ENCODE measurements at places on chromosomes 4 and X.

- DNase-seq: no peak
Observed at GRCh38 chrX:69037786-69038185, 127.5 kb downstream of the PJA1 start.

- DNase-seq: no peak
Observed at GRCh38 chr4:177391953-177392352, 50.3 kb downstream of the AGA start.

- DNase-seq: no peak
Observed at GRCh38 chr4:155367608-155368007, 9.2 kb downstream of the MAP9 start.

- no peak for DNase-seq
Observed at GRCh38 chr4:21830272-21830671, 118.3 kb downstream of the KCNIP4 start.

GRCh38 chrX:38102875-38103274, 96.5 kb downstream of the SYTL5 start:
- no peak for DNase-seq

- DNase-seq: no peak
Observed at GRCh38 chr4:188551156-188551555, 411.9 kb downstream of the TRIML1 start.

GRCh38 chr4:123477711-123478209, 81.2 kb downstream of the SPRY1 start:
- no peak for DNase-seq

DNA sequence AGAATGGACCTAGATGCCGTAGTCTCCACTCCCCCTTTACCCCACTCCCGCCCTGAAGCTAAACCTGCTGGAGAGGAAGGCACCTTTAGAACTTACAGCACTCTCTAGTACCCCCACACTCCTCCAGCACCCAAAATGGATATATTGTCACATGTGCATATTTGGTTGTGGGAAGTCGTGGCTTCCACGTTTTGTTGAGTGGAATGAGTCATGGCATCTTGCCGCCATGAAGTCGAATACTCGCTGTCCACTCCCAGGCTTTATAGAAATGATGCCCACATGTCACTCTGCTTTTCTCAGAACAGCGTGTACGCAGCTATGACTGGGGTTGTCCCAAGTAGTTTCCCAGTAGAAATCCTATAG, 545 bp downstream of the ABCE1 start:
- DNase-seq: no peak

- no peak for DNase-seq
Observed at GRCh38 chr4:102036619-102037376, 246.3 kb downstream of the BANK1 start.

DNA sequence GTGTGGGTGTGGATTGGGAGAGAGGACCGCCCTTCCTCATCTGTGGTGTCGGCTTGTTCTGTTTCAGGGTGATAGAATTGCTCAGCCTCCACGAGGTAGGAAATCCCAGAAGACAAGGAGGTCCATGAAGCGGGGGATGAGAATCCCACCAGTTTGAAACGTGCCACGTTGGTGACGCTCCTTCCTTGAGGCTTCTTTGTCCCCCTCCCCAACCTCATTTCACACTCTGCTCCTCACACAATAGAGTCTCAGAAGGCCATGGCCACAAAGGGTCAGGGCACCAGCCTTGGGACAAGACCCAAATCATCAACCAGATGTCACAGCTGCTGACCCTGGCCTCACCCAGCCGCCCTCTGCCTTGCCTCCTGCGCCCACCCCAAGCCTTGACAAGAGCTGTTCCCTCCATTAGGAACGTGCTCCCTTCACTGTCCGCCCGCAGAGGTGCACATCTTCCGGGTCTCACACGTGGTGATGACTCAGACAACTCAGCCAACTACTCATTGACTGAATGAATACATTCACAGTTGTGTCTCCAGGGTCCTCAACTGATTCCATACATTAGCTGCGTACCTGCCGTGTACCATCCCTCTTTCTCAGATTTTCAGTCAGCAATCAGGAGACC, 18.3 kb downstream of the BLOC1S4 start:
- DNase-seq: no peak

GRCh38 chrX:123847056-123847455, 12.8 kb upstream of the XIAP start:
- DNase-seq: no peak

- no peak for DNase-seq
Observed at GRCh38 chr4:31228068-31228467, 507.9 kb downstream of the PCDH7 start.

GRCh38 chrX:9988762-9989161, 21.6 kb downstream of the CLDN34 start:
- no peak for DNase-seq

DNA sequence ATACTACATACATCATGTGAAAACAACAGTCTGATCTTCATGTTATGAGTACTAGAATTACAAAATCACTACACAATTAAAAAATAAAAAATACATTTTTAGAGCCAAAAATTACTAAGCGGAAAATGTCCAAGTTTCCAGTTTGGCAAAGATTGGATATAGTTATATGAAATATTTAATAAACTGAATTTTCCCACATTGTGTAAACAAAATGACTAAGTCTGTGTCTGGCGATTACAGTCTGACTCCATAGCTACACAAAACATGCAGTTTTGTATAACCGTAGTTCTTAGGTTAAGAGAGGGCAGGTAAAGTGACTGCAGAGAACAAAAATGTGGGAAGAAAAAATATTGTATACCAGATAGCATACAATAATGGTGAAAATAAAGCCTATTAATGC, 59.2 kb upstream of the TMEM47 start:
- DNase-seq: no peak

- no peak for DNase-seq
Observed at GRCh38 chr4:188414441-188414840, 275.2 kb downstream of the TRIML1 start.

DNA sequence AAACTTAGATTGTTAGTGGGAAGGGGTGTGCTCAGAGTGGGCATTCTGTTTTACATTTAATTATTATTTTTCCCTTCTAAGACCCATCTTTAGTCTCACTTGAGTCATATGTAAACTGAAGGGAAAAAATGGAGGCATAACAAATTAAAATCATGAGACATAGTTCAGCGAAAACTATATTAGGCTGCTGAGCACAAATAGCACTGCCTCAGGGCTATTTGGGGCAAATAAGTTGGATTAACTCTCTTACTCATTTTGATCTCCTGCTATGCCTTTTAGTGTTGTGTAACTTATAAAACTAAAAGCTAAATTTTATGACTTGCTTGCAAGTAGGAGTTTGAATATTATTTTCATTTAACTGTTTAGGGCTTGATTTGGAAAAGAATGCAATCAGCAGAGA, 1329.2 kb upstream of the PCDH7 start:
- no peak for DNase-seq

- DNase-seq: no peak
Observed at GRCh38 chrX:13283950-13284546, 35.8 kb downstream of the ATXN3L start.

DNA sequence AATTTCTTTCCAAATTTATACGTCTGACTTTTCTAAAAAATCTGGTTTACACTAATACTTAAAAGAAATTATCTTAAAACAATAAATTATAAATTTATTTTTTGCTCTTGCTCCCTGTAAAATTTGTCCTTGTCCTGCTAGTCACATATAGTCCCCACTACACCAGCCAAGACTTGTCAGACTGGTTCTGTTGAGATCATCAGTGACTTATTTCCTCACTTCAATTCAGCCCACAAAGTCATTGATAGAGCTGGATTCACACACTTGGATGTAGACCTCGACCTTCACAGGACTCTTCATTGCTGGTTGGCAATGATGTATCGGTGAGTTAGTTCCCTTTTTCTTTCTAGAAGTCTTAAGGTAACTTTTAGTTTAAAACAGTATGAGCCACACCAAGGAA, at the start of gene TMPRSS11E:
TSS of gene TMPRSS11E (plus strand) at position 263 of the 400 bp plus-strand sequence. CDS start at position 313, 50 bp downstream.
- no peak for DNase-seq

DNA sequence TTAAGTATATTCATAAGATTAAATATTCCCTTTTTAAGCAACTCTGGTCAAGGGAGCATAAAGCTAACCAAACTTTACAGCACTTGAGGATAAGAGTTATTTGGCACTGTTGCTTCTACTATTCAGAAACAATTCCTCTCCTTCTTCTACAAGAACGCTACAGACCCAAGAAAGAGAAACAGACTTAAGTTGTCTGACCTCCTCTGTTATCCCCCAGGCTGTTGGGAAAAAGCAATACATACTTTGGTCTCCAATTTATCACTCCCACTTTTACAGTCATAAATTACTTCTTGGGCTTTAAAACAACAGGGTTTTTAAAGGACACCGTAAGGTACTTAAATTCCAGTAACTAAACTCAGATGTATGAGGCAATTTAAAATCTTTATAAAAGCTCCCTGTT, 147.4 kb downstream of the COL25A1 start:
- no peak for DNase-seq

- DNase-seq: no peak
Observed at GRCh38 chr4:102627831-102628523, 126.8 kb downstream of the NFKB1 start.

DNA sequence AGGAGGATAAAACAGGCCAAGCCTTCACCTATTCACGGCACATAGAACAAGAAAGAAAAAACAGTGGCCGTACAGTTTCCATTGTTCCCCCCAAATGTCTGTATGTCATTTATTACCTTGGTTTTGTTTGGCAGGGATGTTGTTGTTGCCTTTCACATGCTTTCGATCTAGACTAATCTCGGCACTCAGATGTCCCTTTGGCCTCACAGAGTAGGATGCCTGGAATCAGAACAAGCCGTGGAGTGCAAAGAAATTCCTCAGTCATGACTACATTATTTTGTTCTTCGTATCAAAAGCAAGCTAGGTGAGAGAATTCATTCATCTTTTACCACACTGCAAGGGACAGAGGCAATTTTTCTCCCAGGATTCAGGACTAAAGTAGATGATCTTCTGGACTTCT, 106.9 kb downstream of the SMIM20 start:
- DNase-seq: no peak

DNA sequence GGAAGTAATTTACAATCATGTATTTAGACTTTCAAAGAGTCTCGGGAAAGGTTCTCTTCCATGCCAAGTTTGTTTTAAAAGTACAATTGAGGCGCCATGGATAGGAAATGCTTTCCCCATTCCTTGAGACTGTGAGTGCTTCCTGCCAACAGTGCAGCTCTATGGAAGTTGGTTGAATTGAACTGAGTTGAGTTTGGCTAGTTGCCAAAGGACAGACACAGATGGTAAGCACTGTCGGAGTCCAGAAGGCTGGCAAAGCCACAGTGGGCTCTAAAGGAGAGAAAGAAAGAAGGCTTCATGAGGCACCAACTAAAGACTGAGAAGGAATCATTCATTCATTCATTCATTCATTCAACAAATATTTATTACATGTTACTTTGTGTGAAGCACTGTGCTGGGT, 4.3 kb upstream of the KCNE5 start:
- DNase-seq: no peak

- DNase-seq: no peak
Observed at GRCh38 chrX:68895341-68895755, 66.5 kb downstream of the EFNB1 start.

All from T-helper 1 cell (primary cell).